Upper lobe of left lung (tissue), 6 donors: ENCODE measurements at places on chromosomes 2 and 18. TPM values are rescaled to one million over a fixed set of nuclear protein-coding genes. Genes with fewer than 3 reads are reported as not detected.

GRCh38 chr18:79742076-79742475, 55.7 kb upstream of the KCNG2 start:
- DNase-seq: no peak

DNA sequence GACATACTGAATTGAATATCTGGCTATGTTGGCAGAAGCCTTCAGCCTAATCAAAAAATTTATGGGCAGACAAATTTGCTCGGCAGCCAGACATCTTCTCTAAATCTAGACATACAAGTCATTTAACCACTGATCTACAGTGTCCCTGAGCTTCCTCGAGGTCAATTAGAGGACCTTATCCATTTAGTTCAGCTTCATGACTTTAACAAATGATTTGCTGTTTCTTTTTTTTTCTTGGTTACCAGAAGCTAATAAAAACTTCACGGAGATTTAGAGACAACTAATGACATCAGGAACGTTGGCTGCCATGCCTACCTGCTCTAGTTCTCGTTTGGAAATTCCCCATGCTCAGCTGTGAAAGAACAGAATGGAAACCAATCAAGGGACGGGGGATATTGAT, 223.8 kb downstream of the BCL2 start:
- no peak for DNase-seq

DNA sequence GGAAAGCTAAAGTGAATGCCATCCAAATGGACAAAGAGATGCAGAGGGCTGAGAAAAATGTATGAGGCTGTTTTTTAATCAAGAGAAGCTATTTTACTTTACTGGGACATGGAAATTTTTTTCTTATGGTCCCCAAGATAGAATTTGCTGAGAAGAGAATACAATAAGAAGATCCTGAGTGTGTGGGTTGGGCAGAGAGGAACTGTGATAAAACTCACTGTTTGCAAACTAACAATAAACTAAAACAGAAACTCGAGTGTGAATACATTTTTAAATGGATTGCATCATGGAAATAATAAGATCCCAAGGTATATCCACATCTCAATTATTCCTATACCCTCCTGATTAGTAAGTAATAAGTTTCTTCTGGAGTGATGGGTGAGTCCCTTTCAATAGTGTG, 4.4 kb downstream of the NEB start:
- DNase-seq: no peak

- no peak for DNase-seq
These were observed 179.4 kb upstream of the DCC start for GRCh38 chr18:52160636-52161035.

DNA sequence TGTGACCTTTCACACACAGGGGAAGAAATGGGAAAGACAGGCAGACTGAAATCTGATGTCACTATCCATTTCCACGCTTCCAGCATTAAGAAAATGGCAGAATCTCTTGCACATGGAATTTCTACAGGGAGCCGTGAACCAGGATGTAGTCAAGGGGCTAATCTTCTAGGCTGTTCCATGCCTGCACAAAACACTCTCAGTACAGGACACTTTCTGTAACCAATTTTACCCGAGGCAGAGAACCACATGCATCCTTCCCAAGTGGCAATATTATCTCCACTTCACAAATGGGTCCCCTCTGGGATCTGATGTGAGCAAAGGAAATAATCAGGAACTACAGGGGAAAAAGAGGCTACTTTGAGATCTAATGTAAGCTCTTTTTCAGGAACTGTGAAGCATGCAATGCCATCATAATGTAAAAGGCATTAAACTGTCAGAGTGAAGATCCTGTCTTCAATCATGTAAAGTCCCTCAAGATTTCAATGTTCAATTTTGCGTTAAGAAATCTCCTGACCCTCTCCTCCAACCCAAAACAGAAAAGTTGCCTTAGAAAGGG, 236.9 kb downstream of the RBM43 start:
- no peak for DNase-seq

Gene TMEM200C
- total RNA-seq: 0.20 TPM

Gene STAT4
- 11.9 TPM for total RNA-seq

GRCh38 chr2:152556506-152556905, 160.8 kb downstream of the PRPF40A start:
- DNase-seq: no peak

Gene PIEZO2
- 7.2 TPM for total RNA-seq

DNA sequence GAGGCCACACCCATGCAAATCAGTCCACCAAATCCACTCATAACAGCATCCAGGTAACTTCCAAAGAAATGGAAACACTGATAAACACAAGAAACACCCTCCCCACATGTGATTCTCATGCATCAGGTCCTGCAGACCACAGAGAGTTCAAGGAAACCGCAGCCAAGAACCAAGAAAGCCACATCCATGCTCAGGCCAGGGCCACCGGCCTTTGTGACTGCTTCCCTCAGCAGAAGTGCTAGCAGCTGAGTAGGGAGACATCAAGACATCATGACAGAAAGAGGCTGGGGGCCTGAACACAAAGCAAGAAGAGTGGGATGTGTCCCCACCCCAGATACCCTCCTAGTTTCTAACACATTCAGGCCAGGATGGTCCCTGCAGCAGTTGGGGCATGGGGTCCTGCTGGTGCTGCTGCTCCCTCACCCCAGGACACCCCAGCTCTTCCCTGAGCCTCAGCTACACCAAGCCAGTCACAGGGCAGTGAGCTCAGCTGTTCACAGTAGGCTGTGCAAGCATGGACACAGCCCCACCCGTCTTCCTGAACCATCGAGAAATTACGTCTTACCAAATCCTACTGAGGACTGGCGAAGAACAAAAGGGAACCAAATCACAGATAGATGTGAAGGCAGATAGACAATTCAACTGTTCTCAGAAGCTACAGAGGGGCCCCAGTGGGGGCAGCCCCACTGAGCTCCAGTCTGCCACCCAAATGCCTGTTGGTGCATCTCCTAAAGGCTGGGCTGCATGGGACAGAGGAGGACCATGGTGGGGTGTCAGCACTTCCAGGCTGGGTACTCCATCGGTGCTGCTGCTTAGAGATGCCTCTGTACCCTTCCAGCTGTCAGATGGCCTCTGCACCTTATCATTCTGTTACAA, 60.9 kb downstream of the HDAC4 start:
- DNase-seq: no peak

GRCh38 chr2:109253217-109253616, 124.2 kb downstream of the SH3RF3 start:
- no peak for DNase-seq

DNA sequence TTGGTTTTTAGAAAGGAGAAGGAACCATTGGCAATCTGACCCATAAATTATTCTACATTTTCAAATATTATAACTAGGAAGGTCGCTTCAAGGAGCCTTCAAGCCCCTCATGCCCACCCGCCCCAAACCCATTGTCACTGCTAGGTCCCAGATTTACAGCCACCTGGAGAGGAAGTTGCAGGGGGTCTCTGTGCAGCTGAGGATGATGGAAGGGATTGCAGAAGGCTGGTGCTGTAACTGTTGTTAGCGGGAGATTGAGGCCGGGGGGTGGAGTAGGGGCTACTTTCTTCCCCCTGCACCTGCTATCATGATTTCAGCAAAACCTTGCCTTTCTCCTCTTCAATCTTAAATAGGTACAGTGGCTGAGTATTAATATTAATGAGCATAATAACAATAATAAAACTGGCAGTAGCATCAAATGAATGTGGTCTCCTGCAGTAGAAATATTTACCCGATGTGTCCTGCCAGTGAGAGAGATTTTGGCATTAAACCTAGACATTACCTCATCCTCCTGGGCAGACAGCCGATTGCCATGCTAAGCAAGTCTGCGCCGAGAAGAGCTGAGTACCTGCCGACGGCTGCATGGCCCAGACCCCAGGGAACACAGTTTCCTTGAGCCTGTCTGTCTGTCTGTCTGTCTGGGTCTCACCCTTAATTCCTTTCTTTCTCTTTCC, 225.4 kb downstream of the FAM210A start:
- DNase-seq: no peak

Gene AQP12B
- total RNA-seq: not detected

DNA sequence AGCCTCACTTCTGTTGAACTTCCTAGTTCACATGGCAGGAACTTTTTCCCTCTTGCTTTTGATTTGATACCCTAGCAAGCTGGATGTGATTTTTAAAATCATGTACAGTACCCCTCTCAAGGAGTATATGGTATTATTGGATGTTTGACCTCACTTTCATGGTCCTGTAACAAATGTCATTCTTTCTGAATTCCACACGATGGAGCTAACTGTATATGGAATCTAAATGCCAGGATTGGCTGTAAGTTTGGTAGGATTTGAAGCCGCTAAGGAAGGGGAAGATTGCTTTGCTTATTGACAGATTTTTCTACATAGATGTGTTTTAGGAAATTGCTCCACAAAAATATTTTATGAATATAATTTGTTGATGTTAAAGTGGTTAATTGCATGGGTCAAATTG, 18.3 kb downstream of the MAIP1 start:
- no peak for DNase-seq

- DNase-seq: no peak
These were observed 25.4 kb downstream of the NCK2 start for GRCh38 chr2:105770149-105770548.

GRCh38 chr2:51722311-51722710, 690.4 kb upstream of the NRXN1 start:
- no peak for DNase-seq

DNA sequence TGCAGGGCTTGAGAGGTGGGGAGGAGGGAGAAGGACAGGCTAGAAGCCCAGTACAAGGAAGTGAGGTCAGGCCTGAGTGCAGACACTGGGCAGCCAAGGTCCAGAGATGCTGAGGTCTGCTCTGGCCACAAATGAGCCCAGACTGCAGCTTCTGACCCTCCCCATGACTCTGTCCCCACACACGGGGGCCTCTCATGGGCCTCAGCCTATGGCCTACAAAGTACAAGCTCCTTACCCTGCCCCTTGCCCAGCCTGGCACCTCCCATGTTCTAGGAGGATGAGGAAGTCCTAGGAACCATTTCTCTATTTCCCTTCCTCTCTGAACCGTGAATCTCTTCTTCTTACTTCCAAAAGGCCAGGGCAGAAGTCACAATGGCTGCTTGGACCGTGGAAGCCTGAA, 193.8 kb downstream of the ANKRD30B start:
- DNase-seq: no peak

Gene CYTIP
- 27.1 TPM for total RNA-seq

Gene EN1
- total RNA-seq: 0.13 TPM

Gene SPP2
- not detected for total RNA-seq

DNA sequence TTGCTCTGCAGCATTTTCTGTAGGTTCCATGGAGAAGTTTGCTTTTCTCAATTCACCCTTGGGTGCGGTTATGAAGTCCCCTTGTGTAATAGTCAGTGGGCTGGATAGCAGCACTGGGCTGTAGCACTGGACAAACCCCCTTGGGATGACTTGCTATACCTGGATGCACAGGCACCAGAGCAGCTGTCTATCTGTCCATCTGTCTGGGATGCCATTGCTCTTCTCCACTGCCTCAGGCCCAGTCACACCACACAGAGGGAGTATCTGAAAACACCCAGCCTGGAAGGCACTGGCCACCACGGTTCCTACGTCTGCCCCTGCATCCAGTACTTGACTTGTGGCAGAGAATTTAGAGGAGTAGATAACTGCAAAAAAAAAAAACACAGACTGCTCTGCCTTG, 254.5 kb downstream of the TFCP2L1 start:
- DNase-seq: no peak

Gene RNF144A
- 9.9 TPM for total RNA-seq

Gene LIMS4
- 0.76 TPM for total RNA-seq

DNA sequence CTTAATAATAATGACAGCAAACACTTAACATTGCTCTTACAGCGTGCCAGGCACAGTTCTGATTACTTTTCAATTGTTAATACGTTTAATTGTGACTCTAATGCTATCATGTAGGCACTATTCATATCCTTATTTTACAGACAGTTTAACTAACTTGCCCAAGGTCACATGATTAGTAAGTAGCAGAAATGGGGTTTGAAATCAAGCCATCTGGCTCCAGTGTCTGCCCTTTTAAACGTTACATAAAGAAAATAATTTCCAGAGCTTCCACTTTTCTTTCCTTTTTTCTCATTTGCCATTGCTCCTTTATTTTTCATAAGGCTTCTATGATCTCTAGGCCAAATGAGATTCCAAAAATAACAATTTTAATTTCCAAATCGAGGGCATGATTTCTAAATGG, 50.6 kb upstream of the IKZF2 start:
- no peak for DNase-seq

Gene SERPINB7
- not detected for total RNA-seq

- DNase-seq: no peak
These were observed 128.0 kb upstream of the CCDC150 start for GRCh38 chr2:196511258-196512168.

Gene RAB27B
- 4.2 TPM for total RNA-seq

DNA sequence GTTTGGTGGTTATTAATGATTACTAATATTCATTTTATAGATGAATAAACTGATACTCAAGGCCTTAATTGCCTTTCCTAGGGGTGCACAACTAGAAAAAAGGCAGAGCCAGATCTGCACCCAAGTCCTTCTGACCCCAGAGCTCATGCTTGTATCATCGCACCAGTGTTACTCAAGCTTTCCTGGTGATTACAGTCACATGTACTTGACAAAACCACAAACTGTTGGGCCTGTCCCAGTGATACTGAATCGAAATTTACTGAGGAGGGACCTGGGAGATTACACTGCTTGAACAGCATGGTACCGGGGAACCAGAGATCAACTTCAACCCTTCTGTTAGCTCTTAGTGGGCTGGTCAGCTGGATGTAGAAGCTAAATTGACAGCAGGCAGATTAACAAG, 33.7 kb downstream of the FASTKD2 start:
- DNase-seq: no peak

- no peak for DNase-seq
These were observed 19.0 kb upstream of the SAG start for GRCh38 chr2:233288663-233289062.

Gene YES1
- 42.5 TPM for total RNA-seq

DNA sequence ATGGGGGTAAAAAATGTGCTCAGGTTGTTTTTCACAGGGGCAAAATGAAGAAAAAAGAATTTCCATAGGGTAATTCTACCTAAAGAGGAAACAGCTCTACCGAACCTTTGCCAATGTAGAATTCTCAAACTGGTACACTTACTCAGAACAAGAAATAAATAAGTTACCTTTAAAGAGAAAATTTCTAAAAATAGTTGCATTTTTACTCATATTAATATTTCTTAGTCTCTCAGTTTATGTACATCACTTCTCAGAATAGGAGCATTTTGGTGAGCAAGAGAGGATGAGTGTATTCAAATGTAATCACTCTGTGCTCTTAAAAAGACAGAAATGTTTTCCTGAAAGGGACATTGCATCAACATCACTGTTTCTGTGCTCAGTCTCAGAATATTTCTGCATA, 574.7 kb upstream of the SLC8A1 start:
- DNase-seq: no peak

- no peak for DNase-seq
These were observed at the start of gene AFF3 for GRCh38 chr2:100142393-100142792. TSS of gene AFF3 (minus strand) at chr2:100142590. CDS start at chr2:100104454, 38,136 bp downstream.

Gene FAP
- 1.5 TPM for total RNA-seq

Gene LBX2
- total RNA-seq: 8.4 TPM

- no peak for DNase-seq
These were observed 88.2 kb downstream of the CRACDL start for GRCh38 chr2:98847853-98848252.

Gene CAPN14
- total RNA-seq: 0.11 TPM

- no peak for DNase-seq
These were observed 278.5 kb downstream of the CLIP4 start for GRCh38 chr2:29393676-29394075.

Gene GCG
- total RNA-seq: not detected

- no peak for DNase-seq
These were observed 433.7 kb downstream of the ZNF521 start for GRCh38 chr18:24918257-24918656.

- no peak for DNase-seq
These were observed 287.7 kb upstream of the NXPH2 start for GRCh38 chr2:139067874-139068273.

Gene CXCR2
- 25.8 TPM for total RNA-seq

GRCh38 chr2:84055816-84056215, 403.3 kb downstream of the SUCLG1 start:
- DNase-seq: no peak
